Kidney tubule cell (primary cell): ENCODE measurements at places on chromosomes 2 and 18.

DNA sequence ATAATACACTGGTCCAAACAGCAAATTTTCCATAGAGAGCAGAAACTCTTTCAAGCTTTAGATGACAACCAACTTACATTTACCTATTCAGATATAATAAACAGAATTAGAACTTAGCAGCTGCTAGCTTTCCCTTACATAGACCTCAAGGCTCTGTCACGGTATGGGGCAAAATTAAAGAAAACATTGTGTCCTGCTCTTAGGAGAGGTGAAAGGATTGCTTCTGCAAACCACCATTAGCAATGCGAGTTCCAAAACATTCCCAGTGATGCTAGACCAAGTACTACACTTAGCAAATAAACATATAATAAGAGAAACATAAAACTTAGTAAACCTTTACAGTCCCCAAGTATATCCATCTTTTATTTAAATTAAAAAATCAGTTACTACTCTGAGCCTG, 183.3 kb downstream of the CAMKMT start:
- DNase-seq: no peak

GRCh38 chr2:133317178-133317577, 251.1 kb downstream of the NCKAP5 start:
- DNase-seq: no peak

DNA sequence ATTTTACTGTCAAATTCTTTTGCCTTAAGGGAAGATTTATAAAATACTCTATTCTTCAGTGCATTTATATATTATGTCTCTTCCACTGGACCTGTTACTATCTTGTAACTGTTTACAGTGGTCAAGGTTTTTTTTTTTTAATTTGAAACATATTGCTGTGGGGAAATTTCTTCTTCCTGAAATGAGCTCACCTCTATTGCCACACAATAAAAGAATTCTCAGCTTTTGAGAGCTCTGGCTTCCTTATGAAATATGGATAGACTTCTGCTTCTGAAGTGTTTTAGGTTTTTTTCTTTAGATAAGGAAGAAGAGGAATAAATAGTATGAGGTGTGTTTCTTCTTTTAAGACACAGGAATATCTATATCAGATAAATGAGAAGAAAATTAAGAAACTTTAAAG, 7.7 kb downstream of the VRK2 start:
- DNase-seq: peak; percentile 28

DNA sequence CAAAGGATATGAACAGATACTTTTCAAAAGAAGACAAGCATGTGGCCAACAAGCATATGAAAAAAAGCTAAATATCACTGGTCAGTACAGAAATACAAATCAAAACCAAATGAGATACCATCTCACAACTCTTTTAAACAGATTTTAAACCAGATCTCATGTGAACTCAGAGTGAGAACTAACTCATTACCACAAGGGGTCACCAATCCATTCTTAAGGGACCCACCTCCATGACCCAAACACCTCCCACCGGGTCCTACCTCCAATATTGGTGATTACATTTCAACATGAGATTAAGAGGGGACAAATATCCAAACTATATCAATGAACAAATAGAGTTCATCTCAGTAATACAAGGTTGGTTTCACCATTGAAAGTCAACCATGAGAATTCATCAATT, 319.8 kb upstream of the GULP1 start:
- DNase-seq: no peak

- no peak for DNase-seq
Observed at GRCh38 chr2:178807227-178808008, at the start of gene TTN. Gene TTN (minus strand): TSS chr2:178807423. CDS start chr2:178804642, 2,781 bp downstream.

GRCh38 chr2:177093371-177093770, 119.2 kb upstream of the HNRNPA3 start:
- no peak for DNase-seq

DNA sequence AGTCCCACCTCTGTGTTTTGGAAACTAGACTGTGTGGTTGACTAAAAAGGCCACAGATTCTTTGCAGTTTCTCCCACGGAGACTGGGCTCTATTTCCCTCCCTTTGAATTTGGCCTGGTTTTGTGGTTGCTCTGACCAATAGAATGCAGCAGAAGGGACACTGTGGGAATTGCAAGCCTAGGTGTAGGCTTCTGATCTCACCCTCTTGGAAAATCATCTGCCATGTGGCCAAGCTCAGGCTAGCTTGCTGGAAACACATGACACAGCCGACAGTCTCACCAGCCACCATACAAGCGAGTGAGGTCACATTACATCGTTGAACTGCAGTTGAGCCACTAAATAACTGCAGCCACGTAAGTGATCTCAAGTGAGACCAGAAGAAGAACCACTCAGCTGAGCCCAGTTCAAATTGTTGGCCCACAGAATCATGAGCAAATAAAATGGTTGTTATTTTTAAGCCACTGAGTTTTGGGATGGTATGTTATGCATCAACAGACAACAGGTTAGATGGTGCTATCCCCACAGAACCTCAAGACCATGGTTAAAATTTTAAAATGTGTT, 319.1 kb upstream of the MEX3C start:
- DNase-seq: no peak

DNA sequence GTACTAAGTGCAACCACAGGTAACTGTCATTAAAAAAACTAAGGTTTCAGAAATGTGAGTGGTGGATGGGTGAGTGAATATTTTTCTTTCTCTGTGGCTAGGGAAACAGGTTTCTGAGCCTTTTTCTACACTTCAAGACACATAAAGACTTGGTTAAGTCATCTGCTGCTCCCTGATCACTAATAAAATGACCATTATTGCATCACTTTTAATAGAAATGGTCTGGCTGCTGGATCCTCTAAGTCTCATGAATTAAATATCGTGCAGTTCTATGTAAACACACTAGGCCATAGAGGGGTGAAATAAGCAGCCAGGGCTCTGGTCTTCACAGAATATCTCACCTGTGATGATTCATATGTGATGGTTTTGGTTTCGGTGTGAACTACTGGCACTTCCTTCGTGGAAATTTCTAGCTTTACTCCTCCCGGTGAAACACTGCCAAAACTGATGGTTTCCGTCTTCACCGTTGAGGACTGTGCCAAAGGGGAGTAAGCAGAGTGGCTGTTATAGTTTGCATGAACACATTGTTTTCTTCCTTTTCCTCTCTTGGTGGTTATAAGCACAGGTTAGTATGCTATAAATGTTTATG, 100.4 kb upstream of the ZBTB14 start:
- no peak for DNase-seq

- DNase-seq: peak; percentile 24
Observed at GRCh38 chr2:221571551-221572218, 419 bp downstream of the EPHA4 start.

- DNase-seq: no peak
Observed at GRCh38 chr18:44851856-44852621, 171.4 kb downstream of the SETBP1 start.

DNA sequence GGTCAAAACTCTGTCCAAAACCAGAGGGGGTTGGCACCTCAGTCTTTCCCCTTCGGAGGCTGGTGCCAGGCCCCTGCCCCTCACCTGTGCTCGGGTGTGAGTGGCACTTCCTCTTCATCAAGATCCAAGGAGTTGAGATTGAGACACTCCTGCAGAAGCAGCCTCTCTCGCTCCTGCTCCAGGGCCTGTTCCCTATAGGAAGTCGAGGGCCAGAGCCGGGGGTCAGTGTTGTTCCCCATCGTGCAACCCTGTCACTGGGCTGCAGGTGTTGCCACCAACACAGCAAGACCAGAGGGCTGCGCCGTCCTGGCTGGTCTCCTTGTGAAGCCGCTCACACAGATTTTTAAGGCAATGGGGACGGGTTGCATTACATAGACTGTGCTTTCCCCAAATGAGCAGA, 18.9 kb downstream of the FAM178B start:
- no peak for DNase-seq
